Ovary (tissue), 10 donors: ENCODE measurements at places on chromosomes 5 and 9. TPM values are rescaled to one million over a fixed set of nuclear protein-coding genes. Genes with fewer than 3 reads are reported as not detected.
A peak's percentile ranks its signal among the peaks of the same experiment; 100 is the strongest.

- no peak overlapping the region for H3K27ac ChIP-seq
- H3K27me3 ChIP-seq, result no peaks in the 10 kb centered on the region
- DNase-seq, result no peak
- H3K36me3 ChIP-seq, result no peaks in the 10 kb centered on the region
- H3K4me3 ChIP-seq, result no peak overlapping the region
Measured at GRCh38 chr5:73314395-73315257, 134.0 kb downstream of the FOXD1 start.

The DDX41 gene
- total RNA-seq, result 76.0 TPM

DNA sequence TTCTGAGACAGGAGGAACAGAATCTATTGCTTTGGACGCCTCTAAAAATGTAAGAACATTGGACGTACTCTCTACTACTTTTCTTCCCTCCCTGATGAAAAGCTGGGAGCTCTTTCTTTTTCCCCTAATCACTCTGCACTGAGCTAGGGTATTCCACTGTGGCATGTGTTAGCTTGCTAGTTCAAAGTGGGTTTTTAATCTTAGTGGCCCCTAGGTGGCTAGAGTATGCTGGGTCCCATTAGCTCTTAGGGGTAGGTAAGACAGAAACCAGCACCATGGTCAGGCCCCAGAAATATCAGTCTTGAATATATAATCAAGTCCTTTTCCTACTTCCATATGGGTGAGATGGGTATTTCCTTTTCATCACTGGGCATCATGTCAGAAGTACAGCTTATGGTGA, 945.2 kb upstream of the PTPRD start:
- H3K27me3 ChIP-seq, result no peaks in the 10 kb centered on the region
- H3K36me3 ChIP-seq, result no peaks in the 10 kb centered on the region
- DNase-seq, result no peak
- H3K27ac ChIP-seq, result no peak overlapping the region
- no peak overlapping the region for H3K4me3 ChIP-seq
- no peaks in the 10 kb centered on the region for H3K4me1 ChIP-seq

- no peak for DNase-seq
- no peaks in the 10 kb centered on the region for H3K36me3 ChIP-seq
- H3K27me3 ChIP-seq, result no peaks in the 10 kb centered on the region
Measured at GRCh38 chr9:73782166-73782565, 630.5 kb downstream of the ANXA1 start.

GRCh38 chr5:123844873-123845272, 332.9 kb downstream of the CSNK1G3 start:
- H3K4me3 ChIP-seq, result no peak overlapping the region
- H3K36me3 ChIP-seq, result no peaks in the 10 kb centered on the region
- no peaks in the 10 kb centered on the region for H3K27me3 ChIP-seq
- no peak for DNase-seq
- no peaks in the 10 kb centered on the region for H3K4me1 ChIP-seq

DNA sequence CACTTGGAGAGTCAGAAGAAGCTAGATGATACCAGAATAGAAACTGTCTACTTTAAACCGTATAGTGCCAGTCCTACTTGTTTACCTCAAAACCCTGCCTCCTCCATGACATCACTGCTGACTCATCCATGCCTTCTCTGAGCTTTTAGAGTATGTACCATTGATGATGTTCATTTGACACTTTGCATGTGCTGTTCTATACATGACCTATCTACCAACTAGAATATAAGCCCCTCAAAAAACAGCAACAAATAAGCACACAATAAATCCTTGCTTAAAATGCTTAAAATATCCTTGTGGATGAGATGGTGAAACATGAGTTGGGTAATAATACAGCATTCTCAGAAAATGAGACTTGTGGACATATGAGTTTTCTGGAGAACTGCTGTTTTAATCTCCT, 2.6 kb downstream of the CTNNAL1 start:
- no peaks in the 10 kb centered on the region for H3K27me3 ChIP-seq
- H3K36me3 ChIP-seq, result no peaks in the 10 kb centered on the region
- no peak overlapping the region for H3K4me3 ChIP-seq
- H3K4me1 ChIP-seq, result peaks cover 12% of the 10 kb centered on the region

- H3K36me3 ChIP-seq, result no peaks in the 10 kb centered on the region
- H3K4me3 ChIP-seq, result no peak overlapping the region
- H3K27ac ChIP-seq, result no peak overlapping the region
- H3K4me1 ChIP-seq, result no peaks in the 10 kb centered on the region
- H3K27me3 ChIP-seq, result no peaks in the 10 kb centered on the region
- DNase-seq, result no peak
Measured at GRCh38 chr9:38347271-38347671, 45.2 kb upstream of the ALDH1B1 start.

GRCh38 chr9:16721972-16722371, 148.5 kb downstream of the BNC2 start:
- H3K4me1 ChIP-seq, result peaks cover 8% of the 10 kb centered on the region
- H3K27me3 ChIP-seq, result no peaks in the 10 kb centered on the region
- DNase-seq, result peak; percentile 70
- H3K36me3 ChIP-seq, result no peaks in the 10 kb centered on the region

DNA sequence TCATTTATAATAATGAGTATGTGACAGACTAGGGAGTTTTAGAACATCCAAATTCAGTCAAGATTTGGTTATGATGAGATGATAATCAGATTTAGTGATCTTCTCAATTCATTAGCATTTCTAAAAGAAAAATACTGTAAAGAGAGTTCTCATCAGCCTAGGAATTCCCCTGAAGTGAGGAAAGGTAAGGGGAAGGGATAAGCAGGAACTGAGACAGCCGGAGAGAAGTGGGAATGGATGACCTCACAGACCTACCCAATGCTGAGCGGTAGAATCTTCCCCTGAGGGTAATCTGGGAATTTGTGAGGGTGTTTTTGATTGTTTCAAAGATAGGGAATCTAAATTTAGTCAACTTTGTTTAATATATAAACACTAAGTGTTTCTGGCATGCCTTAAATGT, 16.7 kb upstream of the GPBP1 start:
- H3K36me3 ChIP-seq, result no peaks in the 10 kb centered on the region
- no peaks in the 10 kb centered on the region for H3K27me3 ChIP-seq
- H3K27ac ChIP-seq, result no peak overlapping the region
- no peak for DNase-seq
- no peak overlapping the region for H3K4me3 ChIP-seq

- DNase-seq, result no peak
- no peaks in the 10 kb centered on the region for H3K27me3 ChIP-seq
- H3K4me1 ChIP-seq, result no peaks in the 10 kb centered on the region
- H3K27ac ChIP-seq, result no peak overlapping the region
- H3K36me3 ChIP-seq, result no peaks in the 10 kb centered on the region
- no peak overlapping the region for H3K4me3 ChIP-seq
Measured at GRCh38 chr5:67748165-67748690, 467.3 kb upstream of the PIK3R1 start.

The PGM5 gene
- total RNA-seq, result 36.2 TPM

- no peak overlapping the region for H3K4me3 ChIP-seq
- peaks cover 5% of the 10 kb centered on the region for H3K4me1 ChIP-seq
- no peak overlapping the region for H3K27ac ChIP-seq
Measured at GRCh38 chr9:109906766-109907382, 126.9 kb downstream of the PALM2AKAP2 start.

The TPD52L3 gene
- not detected for total RNA-seq
